Upper lobe of left lung (tissue), 6 donors: ENCODE measurements at places on chromosomes 7 and 10. TPM values are rescaled to one million over a fixed set of nuclear protein-coding genes. Genes with fewer than 3 reads are reported as not detected.

The KCP gene
- 2.0 TPM for total RNA-seq

The C10orf53 gene
- not detected for total RNA-seq

The ATOH7 gene
- total RNA-seq = not detected

The NPS gene
- total RNA-seq = not detected

The CLEC5A gene
- total RNA-seq = 11.6 TPM

The DBNL gene
- 138 TPM for total RNA-seq

The NOS3 gene
- total RNA-seq = 15.1 TPM

The OR6B1 gene
- not detected for total RNA-seq

DNA sequence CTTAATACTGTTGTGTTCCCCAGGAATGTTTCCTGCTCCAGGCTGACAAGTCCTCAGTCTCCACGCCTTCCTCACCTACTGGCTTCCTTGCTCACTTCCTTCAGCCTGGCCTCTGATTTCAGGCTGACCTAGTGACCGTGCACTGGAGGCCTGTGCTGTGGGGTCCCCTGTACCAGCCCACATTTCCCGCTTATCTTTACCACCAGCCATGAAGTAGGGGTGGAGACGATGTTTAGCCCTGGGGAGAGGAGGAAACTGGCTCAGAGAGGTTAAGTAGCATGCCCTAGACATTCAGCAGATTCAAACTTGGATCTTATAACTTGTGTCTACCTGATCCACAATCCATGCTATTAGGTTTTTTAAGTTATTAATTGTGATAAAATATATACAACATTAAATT is 4.8 kb upstream of the ZNF488 start:
- H3K4me3 ChIP-seq = no peak overlapping the region
- H3K36me3 ChIP-seq = no peaks in the 10 kb centered on the region
- no peaks in the 10 kb centered on the region for H3K27me3 ChIP-seq
- no peaks in the 10 kb centered on the region for H3K4me1 ChIP-seq
- H3K27ac ChIP-seq = no peak overlapping the region

- no peak overlapping the region for H3K27ac ChIP-seq
- no peaks in the 10 kb centered on the region for H3K4me1 ChIP-seq
- H3K27me3 ChIP-seq = no peaks in the 10 kb centered on the region
- H3K4me3 ChIP-seq = no peak overlapping the region
- H3K36me3 ChIP-seq = no peaks in the 10 kb centered on the region
Measured at GRCh38 chr10:62937674-62938073, 121.5 kb upstream of the EGR2 start.

DNA sequence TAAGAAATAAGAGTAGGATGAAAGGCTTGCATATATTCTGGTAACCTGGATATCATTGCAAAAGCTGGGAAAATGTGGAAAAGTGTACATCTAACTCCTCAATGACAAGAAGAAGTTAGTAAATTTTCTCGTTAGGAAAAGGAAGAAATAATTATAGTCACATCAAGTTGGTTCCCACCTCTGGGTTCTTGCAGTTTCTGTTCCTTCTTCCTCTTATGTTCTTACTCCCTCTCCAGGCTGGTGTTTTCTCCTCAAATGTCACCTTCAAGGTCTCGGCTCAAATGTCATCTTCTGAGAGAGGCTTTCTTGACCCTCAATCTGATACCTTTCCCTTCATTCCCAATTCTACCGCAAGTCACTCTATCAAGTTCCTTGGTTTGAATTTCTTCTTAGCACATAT is 64.4 kb downstream of the ENTPD1 start:
- no peak for DNase-seq
- peaks cover 25% of the 10 kb centered on the region for H3K4me1 ChIP-seq
- no peaks in the 10 kb centered on the region for H3K36me3 ChIP-seq
- no peak overlapping the region for H3K4me3 ChIP-seq
- H3K27me3 ChIP-seq = no peaks in the 10 kb centered on the region

DNA sequence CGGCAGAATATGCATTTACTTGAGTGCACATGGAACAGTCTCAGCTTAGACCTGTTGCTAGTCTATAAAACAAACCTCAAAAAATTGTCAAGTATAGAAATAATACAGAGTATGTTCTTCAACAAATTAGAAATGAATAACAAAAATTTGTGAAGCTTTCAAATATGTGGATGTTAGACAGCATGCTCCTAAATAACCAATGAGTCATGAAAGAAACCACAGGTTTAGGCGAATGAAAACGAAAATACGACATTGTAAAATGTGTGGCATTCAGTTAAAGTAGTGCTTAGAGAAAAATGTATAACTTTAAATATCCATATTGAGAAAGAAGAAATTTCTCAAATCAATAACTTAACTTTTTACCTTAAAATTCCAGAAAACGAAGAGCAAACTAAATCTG is 760.0 kb upstream of the SORCS1 start:
- H3K36me3 ChIP-seq = no peaks in the 10 kb centered on the region
- H3K27me3 ChIP-seq = no peaks in the 10 kb centered on the region
- H3K27ac ChIP-seq = no peak overlapping the region

GRCh38 chr7:84393786-84394185 is 199.2 kb upstream of the SEMA3A start:
- H3K36me3 ChIP-seq = no peaks in the 10 kb centered on the region
- H3K4me1 ChIP-seq = no peaks in the 10 kb centered on the region
- no peaks in the 10 kb centered on the region for H3K27me3 ChIP-seq
- no peak overlapping the region for H3K27ac ChIP-seq
- no peak overlapping the region for H3K4me3 ChIP-seq

GRCh38 chr7:30652698-30653641 is 29.3 kb downstream of the CRHR2 start:
- no peaks in the 10 kb centered on the region for H3K4me1 ChIP-seq
- no peaks in the 10 kb centered on the region for H3K36me3 ChIP-seq
- H3K27ac ChIP-seq = no peak overlapping the region
- H3K4me3 ChIP-seq = no peak overlapping the region

DNA sequence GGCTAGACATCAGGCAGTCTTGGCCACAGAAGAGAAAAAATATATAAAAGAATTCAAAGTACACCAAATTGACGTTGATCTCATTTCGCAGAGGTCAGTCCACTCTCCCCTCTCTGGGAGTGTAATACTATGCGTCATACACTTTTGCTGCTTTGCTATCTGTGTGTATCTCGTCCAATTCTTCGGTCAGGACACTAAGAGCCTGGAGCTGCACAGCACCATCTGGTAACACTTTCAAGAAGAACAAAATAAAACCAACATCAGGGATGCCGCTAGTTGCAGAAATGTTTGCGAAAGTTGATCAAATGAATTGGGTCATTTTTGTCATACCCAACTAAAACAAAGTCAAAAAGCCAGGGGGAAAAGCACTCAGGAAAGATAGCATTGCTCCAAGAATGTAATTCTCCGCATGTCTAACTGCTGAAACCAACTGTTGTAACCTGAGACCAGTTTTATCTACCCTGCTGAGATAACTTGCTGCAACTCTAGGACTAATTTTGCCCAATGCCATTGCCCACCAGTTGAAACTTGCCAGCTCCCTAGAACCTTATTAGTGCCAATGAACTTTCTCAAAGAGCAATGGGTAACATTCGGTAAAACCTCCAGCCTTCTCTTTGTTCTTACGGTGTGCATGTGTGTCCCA is 23.0 kb downstream of the TMEM176A start:
- no peaks in the 10 kb centered on the region for H3K4me1 ChIP-seq
- DNase-seq = no peak
- no peak overlapping the region for H3K4me3 ChIP-seq
- no peaks in the 10 kb centered on the region for H3K27me3 ChIP-seq

GRCh38 chr10:110746969-110747608 is 103.0 kb downstream of the RBM20 start:
- no peak overlapping the region for H3K4me3 ChIP-seq
- no peak for DNase-seq
- H3K36me3 ChIP-seq = no peaks in the 10 kb centered on the region
- no peaks in the 10 kb centered on the region for H3K27me3 ChIP-seq

- no peak for DNase-seq
- no peak overlapping the region for H3K4me3 ChIP-seq
- H3K27me3 ChIP-seq = no peaks in the 10 kb centered on the region
- no peak overlapping the region for H3K27ac ChIP-seq
- H3K4me1 ChIP-seq = no peaks in the 10 kb centered on the region
- H3K36me3 ChIP-seq = no peaks in the 10 kb centered on the region
Measured at GRCh38 chr7:142298009-142298408, 40.2 kb upstream of the PRSS58 start.

DNA sequence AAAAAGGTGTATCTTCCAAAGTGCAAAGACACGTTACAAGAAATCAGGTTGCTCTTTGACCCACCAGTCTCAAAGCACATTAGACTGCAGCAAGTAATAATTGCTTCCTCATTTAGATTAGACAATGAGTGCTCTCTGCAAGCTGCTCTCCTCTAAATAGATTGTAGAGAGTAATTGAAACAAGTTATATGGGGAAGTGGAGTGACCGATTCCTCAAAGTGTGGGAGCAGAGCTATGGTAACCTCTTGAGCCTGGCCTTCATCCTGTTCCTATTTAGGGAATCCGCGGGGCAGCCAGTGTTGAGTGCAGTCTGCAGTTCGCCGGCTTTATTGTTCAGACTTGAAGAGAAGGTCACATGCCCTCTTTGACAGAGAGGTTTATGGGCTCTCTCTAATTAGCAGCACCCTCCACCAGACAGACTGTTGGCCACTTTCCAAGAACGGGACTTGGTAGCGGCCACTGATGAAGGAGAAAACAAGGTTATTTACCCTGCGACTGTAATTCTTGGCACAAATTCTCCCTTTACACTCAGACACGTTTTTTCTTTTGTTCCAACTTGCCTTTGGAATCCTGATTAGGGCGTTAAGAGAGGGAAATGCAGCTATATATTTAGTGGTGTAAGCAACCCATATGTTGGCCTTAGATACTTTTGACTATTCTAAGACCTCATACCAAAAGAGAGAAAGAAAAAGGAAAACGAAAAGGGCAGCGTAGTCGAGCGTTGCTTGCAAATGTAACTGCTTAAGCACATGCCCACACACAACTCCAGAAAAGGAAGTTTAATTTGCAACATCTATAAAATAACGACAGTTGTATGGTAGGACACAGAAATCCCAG is 107.5 kb downstream of the REEP3 start:
- no peak for DNase-seq
- peak overlapping the region; percentile 97 for H3K27ac ChIP-seq
- H3K36me3 ChIP-seq = no peaks in the 10 kb centered on the region
- H3K4me1 ChIP-seq = peaks cover 29% of the 10 kb centered on the region
- peak overlapping the region; percentile 72 for H3K4me3 ChIP-seq

- no peaks in the 10 kb centered on the region for H3K27me3 ChIP-seq
- H3K36me3 ChIP-seq = no peaks in the 10 kb centered on the region
- peak overlapping the region; percentile 24 for H3K27ac ChIP-seq
- DNase-seq = no peak
Measured at GRCh38 chr10:78299851-78300468, 266.3 kb downstream of the RPS24 start.

- H3K4me3 ChIP-seq = no peak overlapping the region
- H3K36me3 ChIP-seq = no peaks in the 10 kb centered on the region
- no peak overlapping the region for H3K27ac ChIP-seq
- no peak for DNase-seq
- H3K27me3 ChIP-seq = no peaks in the 10 kb centered on the region
- no peaks in the 10 kb centered on the region for H3K4me1 ChIP-seq
Measured at GRCh38 chr10:121514141-121514865, 83.9 kb downstream of the FGFR2 start.

- no peak overlapping the region for H3K4me3 ChIP-seq
- no peaks in the 10 kb centered on the region for H3K36me3 ChIP-seq
- no peak for DNase-seq
- no peaks in the 10 kb centered on the region for H3K4me1 ChIP-seq
- H3K27ac ChIP-seq = peak overlapping the region; percentile 50
Measured at GRCh38 chr10:110458266-110458920, 39.3 kb upstream of the DUSP5 start.

- peaks cover 13% of the 10 kb centered on the region for H3K36me3 ChIP-seq
- H3K4me3 ChIP-seq = no peak overlapping the region
- no peaks in the 10 kb centered on the region for H3K4me1 ChIP-seq
- no peaks in the 10 kb centered on the region for H3K27me3 ChIP-seq
- H3K27ac ChIP-seq = no peak overlapping the region
Measured at GRCh38 chr7:38743899-38744298, 112.7 kb upstream of the AMPH start.

DNA sequence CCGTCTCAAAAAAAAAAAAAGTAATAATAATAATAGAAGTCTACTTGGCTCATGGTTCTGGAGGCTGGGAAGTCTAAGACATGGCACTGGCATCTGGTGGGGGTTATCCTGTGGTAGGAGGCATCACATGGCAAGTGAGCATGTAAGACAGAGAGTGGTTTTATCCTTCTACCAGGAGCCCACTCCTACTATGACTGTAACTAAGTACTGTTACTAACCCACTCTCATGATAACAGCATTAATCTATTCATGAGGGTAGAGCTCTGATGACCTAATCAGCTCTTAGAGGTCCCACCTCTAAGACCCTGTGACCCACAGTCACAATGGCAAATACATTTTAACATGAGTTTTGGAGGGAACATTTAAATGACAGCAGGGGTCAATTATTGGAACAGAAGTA is 43.3 kb upstream of the NRF1 start:
- no peak overlapping the region for H3K27ac ChIP-seq
- no peaks in the 10 kb centered on the region for H3K27me3 ChIP-seq
- H3K4me3 ChIP-seq = no peak overlapping the region
- no peak for DNase-seq

DNA sequence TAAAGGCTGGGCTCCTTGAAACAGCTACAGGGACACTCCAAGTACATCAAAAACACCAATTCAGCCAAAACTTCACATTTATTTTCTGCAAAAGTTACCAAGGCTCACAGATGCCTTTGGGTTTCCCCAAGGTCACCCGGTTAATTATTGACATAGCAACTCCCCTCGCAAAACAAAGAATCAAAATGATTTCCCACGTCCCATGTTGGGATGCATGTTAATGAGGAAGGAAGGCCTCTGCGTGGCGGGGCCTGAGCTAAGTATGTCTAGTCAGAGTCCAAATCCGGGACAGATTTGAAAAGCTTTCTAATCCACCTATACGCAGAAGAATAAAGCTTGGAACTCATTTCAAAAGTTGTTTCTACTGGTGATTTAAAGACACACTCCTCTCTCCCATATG is 535 bp upstream of the TMEM72 start:
- no peaks in the 10 kb centered on the region for H3K27me3 ChIP-seq
- no peak overlapping the region for H3K4me3 ChIP-seq
- DNase-seq = no peak

GRCh38 chr10:110901954-110902819 is 16.8 kb downstream of the BBIP1 start:
- no peaks in the 10 kb centered on the region for H3K4me1 ChIP-seq
- no peak overlapping the region for H3K27ac ChIP-seq
- no peak overlapping the region for H3K4me3 ChIP-seq
- no peaks in the 10 kb centered on the region for H3K27me3 ChIP-seq
- no peak for DNase-seq
- H3K36me3 ChIP-seq = no peaks in the 10 kb centered on the region

DNA sequence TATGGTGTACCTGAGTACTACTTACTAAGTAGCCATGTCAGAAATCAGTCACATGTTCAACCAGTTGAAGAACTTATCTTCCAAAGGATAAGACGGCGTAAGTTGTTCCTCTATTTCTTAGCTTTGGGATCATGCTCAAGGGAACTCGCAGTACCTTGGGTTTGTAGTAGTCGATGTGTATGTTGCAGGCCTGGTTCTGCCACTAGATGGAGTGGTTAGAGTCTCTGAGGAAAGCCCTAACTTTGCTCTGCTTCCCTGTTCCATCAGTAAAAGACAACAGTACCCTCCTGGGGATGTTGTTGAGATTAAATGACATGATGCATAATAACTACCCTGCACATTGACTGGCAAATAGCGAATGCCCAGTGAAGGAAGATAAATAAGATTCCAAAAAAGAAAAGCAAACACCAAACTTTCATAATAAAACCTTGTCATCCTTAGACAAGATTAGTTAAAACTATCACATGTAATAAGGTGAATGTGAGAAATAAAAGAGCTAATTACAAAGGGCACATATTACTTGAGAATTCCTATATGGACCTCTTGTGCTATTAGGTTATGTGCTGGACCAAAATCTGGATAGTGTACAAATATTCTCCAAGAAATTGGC is 165.9 kb downstream of the ABCA13 start:
- no peaks in the 10 kb centered on the region for H3K36me3 ChIP-seq
- no peaks in the 10 kb centered on the region for H3K4me1 ChIP-seq
- H3K4me3 ChIP-seq = no peak overlapping the region
- DNase-seq = no peak
- H3K27me3 ChIP-seq = no peaks in the 10 kb centered on the region
